SHP77 (cell line): ENCODE measurements at places on chromosomes 13 and 19.

DNA sequence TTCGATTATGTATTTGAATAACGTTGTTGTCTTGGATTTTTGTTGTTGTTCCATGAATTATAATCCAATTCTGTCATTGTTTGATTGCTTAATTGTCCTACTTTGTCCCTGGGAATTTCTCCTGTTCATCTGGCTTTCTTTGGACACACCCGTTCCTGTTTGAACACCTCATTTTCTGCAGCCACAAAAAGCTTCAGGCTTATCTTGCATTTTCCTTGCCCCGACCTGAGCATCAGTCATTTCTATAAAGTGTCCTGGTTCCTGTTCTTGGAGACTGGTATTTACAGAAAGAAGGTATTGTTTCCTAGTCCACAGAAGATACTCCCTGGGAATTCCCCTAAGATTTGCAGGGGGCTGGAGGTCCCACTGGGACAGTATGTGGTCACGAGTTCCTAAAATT, 731.8 kb upstream of the ARGLU1 start:
- DNase-seq, result no peak

GRCh38 chr19:55115446-55116065, 1.9 kb downstream of the PPP1R12C start:
- no peak for DNase-seq

GRCh38 chr13:88800505-88800904, 1129.3 kb downstream of the SLITRK5 start:
- peak; percentile 46 for DNase-seq

GRCh38 chr19:15640294-15640903, at the start of gene CYP4F3:
TSS of gene CYP4F3 (plus strand) at chr19:15640897. CDS start at chr19:15641416, 519 bp downstream.
- DNase-seq, result peak; percentile 84

GRCh38 chr19:46713781-46714443, 3.0 kb downstream of the PRKD2 start:
- peak; percentile 71 for DNase-seq

- DNase-seq, result no peak
Observed at GRCh38 chr13:105816994-105817393, 718.5 kb downstream of the EFNB2 start.

DNA sequence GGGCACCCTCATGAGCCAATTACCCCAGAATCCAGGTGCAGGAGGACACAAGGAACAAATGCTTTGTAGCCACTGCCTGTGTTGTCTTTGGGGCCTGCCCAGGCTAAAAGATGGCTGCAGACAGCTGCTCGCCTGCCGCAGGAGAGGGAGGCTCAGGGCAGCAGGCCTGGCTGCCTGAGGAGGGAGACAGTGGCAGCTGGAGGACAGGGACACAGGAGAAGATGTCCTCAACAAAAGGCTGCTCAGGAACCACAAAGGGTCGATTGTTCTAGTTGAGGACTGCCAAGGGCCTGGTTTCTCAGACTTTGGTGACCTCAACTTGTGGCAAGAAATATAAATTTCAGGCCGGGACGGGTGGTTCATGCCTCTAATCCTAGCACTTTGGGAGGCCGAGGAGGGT, 7.6 kb downstream of the SIRT2 start:
- DNase-seq, result peak; percentile 30

- no peak for DNase-seq
Observed at GRCh38 chr13:52005841-52006522, 5.3 kb downstream of the ATP7B start.

GRCh38 chr19:7679771-7680605, 645 bp upstream of the TRAPPC5 start:
- peak; percentile 31 for DNase-seq

GRCh38 chr19:5857203-5858081, 6.2 kb upstream of the FUT3 start:
- DNase-seq, result no peak

DNA sequence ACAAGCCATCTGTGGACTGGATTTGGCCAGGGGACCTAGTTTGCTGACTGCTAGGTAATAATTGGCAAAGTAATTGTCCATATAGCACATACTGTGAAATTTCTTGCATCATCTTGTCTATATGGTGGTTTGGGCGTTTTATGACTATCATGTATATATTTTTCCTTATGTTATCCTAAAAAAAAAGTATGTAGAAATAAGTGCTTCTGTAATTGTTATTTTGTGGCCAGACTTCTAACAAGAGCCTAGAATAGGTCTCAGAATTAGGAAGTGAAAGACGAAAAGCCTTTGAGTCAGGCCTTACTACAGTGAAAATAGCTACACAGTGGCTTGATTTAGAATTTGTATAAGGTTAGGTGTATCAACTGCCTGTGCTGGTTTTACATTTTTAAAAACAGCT, 4.2 kb downstream of the FNDC3A start:
- no peak for DNase-seq

DNA sequence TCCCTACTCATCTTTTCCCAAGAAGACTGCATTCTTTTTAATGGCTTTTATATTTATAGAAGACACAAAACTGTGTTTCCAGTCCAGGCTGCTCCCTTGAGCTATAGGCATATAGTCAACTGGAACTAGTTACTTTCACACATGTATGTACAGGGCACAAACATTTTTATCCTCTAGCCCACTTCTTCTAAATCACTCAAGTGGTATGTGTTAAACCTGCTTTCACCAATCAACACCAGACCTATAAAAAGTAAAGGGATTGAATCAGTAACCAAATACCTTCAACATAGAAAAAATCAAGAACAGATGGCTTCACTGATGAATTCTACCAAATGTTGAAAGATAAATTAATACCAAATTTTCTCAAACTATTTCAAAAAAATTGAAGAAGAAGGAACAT, 584.2 kb upstream of the SLITRK1 start:
- DNase-seq, result no peak

- DNase-seq, result no peak
Observed at GRCh38 chr13:51502153-51502651, 49.4 kb upstream of the INTS6 start.

- no peak for DNase-seq
Observed at GRCh38 chr13:26476111-26476781, 81.2 kb upstream of the WASF3 start.

- no peak for DNase-seq
Observed at GRCh38 chr19:41860419-41861115, 512 bp downstream of the RPS19 start.

GRCh38 chr19:21023901-21024300, 3.4 kb downstream of the ZNF430 start:
- DNase-seq, result no peak

- no peak for DNase-seq
Observed at GRCh38 chr13:66273011-66273410, 957.1 kb downstream of the PCDH9 start.
